ENCODE measurements at places on chromosomes 3 and 15.

DNA sequence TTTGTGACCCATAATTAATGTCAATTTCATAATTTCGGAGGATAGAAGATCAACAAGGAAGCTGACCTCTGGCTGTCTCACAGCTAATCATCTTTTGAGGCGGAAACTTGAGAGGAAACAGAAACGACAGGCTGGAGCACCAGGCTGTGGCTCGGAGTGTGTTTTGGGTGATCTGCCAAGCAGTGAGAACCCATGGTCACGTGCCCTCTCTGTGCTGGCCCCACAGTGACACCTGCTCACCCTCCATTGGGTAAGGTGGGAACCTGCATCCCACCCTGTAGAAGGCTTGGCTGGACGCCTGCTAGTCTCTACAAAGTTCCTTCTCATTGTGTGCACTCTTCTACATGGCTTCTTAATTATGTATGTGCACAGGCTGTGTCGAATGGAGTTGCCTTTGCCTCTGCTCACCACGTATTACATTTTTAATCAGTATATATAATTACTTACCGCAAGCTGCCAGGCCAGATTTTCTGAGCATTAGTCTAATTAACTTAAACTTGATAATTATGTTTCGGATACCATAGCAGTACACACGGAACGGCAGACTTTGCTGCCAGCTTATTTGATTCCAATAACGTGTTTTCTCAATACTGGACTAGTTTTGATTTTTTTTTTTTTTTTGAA is 719.4 kb upstream of the CFAP20DC start:
- no peak for DNase-seq

DNA sequence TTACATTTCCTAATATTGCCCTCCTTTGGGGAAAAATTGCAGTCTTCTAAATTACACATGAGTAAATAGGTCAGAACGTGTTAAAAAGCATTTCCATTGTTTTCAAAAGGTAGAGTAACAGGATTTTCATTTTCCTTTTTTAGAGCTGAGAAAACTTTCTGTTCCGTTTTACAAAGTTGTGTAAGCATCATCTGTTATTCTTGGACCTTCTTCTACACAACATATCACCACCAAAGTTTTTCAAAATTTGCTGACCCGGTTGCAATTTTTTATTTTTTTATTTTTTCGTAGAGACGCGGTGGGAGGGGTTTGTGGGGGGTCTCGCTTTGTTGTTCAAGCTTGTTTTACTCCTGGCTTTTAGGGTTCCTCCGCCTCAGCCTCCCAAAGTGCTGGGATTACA is 1.1 kb downstream of the CCDC39 start:
- no peak for DNase-seq

DNA sequence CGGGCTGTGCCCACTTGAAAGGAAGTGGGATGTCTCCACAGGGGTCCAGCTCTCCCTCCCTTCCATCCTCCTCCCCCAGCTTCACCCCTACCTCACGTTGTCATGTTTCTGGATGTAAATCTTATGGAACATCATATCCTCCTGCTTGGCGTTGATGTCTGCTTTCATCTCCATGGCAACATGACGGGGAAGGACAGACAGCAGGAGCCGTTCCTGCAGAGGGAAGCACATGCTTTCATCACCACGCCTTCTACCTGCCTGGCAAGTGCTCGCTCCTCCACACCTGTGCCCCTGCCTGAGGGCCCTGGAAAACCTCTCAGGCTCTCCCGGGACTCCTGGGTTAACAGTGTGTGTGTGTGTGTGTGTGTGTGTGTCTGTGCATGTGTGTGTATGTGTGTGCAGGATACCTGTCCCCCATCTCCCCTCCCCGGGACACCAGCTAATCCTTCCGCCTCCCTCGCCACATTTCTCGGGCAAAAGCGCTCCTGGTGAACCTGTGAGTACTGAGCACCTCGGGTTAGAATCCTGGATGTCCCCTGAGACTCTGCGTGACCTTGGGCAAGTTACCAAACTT is 101.1 kb downstream of the ADCY5 start:
- no peak for DNase-seq

GRCh38 chr3:122510878-122511535 is 3.7 kb downstream of the KPNA1 start:
- no peak for DNase-seq

GRCh38 chr3:23017801-23018200 is 185.3 kb upstream of the UBE2E2 start:
- no peak for DNase-seq

- no peak for DNase-seq
These were observed at the start of gene APOD for GRCh38 chr3:195583831-195584542. APOD (minus strand) TSS chr3:195583940; CDS start chr3:195579461, 4,479 bp downstream.

GRCh38 chr15:61133361-61133760 is 95.7 kb downstream of the RORA start:
- no peak for DNase-seq

DNA sequence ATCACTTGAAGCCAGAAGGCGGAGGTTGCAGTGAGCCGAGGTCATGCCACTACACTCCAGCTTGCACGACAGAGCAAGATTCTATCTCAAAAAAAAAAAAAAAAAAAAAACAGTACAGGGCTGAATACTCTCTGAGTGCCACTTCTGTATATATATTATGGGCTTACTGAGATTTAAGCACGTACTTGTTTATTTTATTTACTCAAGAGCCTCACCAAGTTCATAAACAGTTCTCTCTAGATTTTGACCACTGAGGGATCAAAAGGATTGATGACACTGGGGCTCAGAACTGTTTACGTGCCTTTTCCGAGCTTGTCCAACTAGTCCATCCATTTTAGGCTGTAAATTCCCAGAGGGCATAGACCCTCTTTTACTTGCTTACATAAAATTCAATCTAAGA is 81.5 kb downstream of the FRMD4B start:
- no peak for DNase-seq

- DNase-seq, result no peak
These were observed 30.4 kb downstream of the MECOM start for GRCh38 chr3:169633105-169633504.

- DNase-seq, result no peak
These were observed 269.7 kb downstream of the FOXP1 start for GRCh38 chr3:71313844-71314243.

DNA sequence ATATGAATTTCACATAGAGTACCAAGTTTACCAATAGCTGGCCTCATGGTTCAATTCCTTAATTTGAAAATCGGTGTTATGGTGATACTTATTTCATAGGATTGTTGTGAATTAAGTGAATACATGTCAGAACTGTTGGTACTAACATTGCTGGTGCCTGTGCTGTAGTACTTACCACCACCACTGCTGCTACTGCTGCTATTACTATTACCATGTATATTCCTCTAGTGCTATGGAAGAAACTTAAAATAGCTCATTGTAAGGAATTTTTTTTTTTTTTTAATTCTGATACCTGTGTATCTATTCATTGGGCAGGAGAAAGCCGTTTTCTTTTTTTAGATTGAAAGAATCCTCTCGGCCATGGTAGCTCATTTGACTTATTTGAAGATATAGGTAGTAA is 3.6 kb downstream of the FYTTD1 start:
- DNase-seq, result no peak

GRCh38 chr15:60047701-60048100 is 43.6 kb downstream of the FOXB1 start:
- no peak for DNase-seq

DNA sequence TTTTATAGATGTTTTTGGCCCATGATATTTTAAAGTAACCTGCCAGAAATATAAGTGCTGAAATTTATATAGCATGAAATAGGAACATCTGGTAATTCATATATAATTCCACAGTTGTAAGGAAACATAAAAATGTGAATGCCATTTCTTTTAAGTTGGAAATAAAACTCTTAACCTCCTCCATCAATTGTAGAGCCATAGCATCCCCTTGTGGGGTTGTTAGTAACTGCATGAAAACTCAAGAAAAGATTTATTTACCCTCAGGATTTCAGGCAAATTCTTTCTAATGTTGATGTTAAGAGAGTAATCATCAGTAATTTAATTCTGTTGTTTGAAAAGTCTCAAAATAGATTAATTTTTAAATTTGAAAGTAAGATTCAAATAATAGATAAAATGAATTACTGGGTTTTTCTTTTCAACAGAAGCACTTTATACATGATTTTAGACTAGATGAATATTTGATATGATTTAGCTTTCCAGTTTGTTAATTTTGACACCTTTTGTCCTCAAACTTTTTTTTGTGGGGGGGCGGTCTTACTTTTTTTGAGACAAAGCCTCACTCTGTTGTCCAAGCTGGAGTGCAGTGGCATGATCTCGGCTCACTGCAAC is 74.7 kb downstream of the RASA2 start:
- no peak for DNase-seq

DNA sequence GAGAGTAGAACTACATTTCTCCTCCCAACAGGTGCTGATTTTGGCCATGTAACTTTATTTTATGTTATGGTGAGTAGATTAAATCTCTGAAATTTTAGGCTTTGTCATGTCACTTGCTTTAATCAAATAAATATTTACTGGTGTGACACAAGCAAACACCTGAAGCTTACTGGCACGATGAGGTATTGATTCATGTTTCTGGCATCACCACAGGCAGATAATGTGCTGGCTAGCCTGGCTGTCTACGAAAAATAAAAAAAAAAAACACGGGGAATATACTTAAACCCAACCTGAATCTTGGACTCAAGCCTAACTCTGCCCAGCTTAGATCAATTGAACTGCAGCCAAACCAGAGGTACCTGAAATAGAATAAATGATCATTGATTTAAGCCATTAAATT is 65.6 kb upstream of the CADM2 start:
- DNase-seq, result no peak

DNA sequence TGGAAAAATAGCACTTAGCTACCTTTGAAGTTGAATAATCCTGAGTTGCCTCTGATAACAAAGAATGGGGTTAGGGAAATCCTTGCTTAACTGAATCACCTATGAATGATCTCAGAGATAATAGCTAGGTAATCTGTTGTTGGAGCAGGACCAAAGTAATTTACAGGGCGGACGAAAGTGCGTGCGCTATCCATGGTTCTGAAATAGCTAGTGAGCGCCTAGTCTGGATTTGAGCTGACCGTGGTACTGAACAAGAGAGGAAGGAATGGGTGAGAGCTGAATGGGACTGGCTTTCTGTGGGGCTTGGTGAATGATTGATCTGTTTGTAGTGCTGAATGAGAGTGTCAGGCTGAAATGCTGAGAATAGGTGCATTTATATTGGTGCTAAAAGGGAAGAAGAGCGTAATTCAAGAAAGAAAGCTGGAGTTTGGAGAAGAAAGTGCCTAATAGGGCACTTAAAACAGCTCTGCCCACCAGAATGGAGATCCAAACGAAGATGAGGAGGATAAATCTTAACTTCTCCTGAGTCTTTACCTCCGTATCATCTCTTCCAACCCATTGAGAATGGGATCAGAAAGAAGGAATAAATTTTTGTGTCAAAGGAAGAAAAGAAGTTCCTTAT is 10.1 kb downstream of the SCN10A start:
- DNase-seq, result no peak

DNA sequence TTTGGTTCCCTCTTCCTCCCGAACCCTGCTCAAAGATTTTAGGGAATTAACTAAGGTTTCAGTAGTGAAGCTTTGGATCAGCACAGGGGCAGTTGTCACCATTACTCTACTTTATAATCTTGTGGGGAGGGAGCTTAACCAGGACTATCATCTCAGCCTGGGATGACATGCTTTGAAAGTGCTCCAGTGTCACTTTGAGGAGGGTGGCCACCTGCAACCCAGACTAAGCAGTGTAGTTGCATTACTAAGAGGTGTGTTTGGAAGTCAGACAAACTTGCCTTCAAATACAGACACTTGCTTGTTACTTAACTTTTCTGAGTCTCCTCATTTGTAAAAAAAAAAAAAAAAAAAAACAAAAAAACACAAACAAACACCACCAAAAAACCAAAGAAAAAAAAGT is 340.3 kb upstream of the TBL1XR1 start:
- no peak for DNase-seq

DNA sequence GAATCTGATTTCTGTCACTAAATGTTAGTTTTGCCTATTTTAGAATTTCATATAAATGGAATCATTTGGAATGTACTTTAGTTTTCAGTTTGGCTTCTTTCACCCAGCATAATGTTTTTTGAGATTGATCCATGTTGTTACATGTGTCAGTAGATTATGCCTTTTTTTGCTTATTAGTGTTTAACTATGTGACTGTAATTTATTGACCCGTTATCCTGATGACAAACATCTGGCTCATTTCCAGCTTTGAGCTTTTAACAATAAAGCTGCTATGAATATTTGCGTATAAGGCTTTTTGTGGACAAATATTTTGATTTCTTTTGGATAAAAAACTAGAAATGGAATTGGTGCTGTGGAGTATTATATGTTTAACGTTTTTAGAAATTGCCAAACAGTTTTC is 254.5 kb upstream of the CFAP20DC start:
- no peak for DNase-seq

DNA sequence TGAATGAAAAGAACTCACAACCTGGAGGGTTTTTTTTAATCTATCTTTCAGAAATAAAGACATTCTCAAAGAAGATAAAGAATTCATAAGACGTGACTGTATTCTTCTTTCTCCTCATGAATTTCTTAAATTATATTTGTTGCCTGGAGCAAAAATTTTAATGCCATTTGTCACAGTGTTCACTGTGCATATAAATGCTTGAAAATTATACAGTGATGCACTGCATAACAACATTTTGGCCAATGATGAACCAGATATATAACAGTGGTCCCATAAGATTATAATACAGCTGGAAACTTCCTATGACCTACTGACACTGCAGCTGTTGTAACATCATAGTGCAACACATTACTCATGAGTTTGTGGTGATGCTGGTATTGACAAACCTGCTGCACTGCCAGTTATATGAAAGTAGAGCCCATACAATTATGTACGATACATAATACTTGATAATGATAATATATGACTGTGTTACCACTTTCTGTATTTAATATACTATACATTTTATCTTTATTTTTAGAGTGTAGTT is 67.3 kb downstream of the P2RY1 start:
- no peak for DNase-seq

DNA sequence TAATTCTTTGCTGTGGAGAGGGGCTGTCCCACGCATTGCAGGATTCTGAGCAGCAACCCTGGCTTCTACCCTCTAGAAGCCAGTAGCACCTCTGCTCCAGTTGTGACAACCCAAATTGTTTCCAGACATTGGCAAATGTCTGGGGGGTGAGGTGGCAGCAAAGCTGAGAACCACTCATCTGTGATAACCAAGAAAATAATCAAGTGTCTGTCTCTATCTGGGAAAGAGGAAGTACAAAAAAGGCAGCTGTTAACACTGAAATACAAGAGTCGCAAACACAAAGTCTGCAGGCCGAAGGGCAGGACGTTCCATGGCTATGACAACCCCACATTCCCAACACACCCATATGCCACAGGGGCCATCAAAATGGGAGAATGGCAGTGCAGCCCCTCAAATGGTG is 42.2 kb upstream of the GNB5 start:
- DNase-seq, result no peak
